ENCODE measurements at places on chromosomes 12 and 14.

GRCh38 chr12:79508622-79509021, 182.1 kb downstream of the PAWR start:
- DNase-seq: no peak

DNA sequence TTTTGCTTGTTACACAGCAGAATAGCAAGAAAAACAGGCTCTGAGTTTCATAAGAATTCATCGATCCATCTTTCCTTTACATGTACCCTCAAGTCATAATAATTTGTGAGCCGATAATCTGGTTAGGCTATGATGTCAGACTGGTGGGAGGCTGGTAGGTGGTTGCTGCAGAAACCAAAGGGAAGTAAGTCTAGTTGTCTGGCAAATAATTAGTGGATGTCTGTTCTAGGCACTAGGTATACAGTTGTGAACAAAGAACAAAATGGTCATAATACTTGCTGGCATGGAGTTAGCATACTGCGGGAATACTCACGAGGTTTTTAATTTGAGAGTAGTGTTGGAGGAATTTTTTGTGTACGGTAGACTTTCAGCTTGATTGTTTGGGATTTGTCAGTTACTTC, 8.8 kb downstream of the SUSD6 start:
- DNase-seq: no peak

GRCh38 chr12:31215518-31216232, 110.3 kb downstream of the SINHCAF start:
- no peak for DNase-seq

GRCh38 chr12:48631071-48631470, 51.0 kb downstream of the KANSL2 start:
- no peak for DNase-seq

GRCh38 chr12:132610051-132610759, at the start of gene LRCOL1:
TSS of gene LRCOL1 (minus strand) at chr12:132610582. CDS start at chr12:132606251, 4,331 bp downstream.
- no peak for DNase-seq

DNA sequence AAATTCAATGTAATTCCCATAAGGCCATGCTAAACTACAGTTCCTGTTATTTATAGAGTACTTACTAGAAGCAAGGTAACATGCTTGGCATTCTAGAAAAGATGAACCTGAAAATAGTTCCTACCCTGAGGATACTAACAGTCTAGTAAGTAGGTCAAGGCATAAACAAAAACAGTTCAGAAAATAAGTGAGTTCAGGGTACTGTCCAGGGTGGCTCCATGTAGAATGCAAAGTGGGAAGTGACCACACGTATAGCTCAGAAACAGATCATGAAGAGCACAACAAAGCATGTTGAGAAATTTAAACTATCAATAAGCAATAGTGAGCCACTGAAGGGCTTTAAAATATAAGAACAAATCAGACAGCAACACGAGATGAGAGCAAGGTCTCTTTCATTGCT, 2.3 kb downstream of the TMED10 start:
- DNase-seq: no peak

- DNase-seq: no peak
Measured at GRCh38 chr12:68440068-68440581, 108.0 kb upstream of the MDM1 start.

DNA sequence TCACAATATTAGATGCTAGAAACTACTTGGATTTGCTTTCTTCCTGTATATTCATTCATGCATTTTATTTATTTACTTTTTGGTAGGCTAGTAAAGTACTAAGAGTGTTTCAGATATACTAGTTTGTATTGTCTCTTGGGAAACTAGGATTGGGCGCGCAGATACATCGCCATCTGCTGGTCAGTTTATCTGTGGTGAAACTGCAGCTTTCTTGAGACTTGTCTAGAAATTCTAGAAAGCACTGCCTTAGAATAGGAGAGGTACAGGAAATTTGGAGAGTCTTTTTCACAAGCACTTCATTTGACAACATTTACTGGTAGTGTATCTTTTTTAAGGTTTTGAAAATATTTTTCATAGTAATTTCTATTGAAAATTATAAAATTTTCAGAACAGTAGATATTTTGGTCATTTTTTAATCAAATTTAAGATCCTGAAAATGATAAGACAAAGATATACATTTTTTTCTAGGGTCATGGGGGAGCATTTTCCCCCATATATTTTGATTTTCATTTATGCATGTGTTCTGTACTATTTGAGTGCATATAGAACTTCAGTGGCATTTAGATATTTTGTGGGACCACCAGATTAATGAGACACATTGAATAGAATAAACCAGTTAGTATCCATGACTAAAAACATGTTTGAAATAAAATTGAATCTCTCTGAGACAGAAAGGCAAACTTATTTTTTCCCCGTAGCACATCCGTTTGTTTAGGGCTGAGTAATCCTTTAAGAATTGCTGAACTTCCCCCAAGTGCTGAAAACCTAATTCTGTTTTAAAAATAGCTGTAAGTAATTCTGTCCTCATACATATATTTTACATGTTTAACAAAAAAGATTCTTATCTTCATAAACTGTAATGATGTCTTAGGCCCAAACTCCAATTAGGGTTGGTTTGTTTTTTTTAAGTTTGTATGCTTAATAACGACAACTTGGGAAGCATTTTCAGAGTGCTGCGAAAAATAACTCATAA, 44.5 kb downstream of the SLC38A6 start:
- no peak for DNase-seq

Measured in T-helper 22 cell (primary cell).